Stimulated activated CD8-positive, alpha-beta memory T cell treated with anti-CD3 and anti-CD28 coated beads, Interleukin-15, amount 100 ng/mL, for 48 hours (primary cell): ENCODE measurements at places on chromosomes 4 and X.
A peak's percentile ranks its signal among the peaks of the same experiment; 100 is the strongest.

DNA sequence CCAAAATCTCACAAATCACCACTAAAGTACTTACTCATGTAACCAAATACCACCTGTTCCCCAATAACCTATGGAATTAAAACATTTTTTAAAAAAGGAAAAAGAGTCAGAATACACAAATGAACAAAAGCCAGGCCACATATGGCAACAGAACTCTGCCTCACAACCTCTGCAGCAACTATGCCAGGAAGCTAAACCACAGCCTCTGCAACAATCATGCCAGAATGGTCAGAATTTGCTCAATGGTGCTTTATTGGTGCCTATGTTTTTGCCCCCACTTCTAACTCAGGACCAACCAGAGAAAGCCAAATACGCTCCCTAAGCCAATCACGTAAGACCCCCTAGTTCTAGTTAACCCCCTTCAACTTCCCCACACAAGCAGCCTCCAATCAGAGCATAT lies 69.6 kb downstream of the HOPX start:
- no peak for DNase-seq

DNA sequence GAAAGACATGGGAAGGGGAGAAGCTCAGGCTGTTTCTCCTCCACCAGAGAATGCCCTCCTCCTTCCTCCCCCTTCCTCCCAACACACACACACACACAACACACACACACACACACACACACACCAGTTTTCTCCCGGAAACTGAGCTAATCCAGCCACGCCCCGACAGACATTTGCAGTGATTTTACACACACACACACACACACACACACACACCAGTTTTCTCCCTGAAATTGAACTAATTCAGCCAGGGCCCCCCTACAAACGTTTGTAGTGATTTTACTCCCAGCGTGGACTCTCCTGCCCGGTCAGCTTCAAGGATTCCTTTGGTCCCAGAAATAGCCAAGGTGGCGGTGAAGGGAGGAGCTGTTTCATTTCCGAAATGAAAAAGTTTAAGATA lies 32.9 kb upstream of the STX18 start:
- DNase-seq: no peak

GRCh38 chr4:83231620-83232076 lies 53.0 kb downstream of the COQ2 start:
- DNase-seq: no peak

DNA sequence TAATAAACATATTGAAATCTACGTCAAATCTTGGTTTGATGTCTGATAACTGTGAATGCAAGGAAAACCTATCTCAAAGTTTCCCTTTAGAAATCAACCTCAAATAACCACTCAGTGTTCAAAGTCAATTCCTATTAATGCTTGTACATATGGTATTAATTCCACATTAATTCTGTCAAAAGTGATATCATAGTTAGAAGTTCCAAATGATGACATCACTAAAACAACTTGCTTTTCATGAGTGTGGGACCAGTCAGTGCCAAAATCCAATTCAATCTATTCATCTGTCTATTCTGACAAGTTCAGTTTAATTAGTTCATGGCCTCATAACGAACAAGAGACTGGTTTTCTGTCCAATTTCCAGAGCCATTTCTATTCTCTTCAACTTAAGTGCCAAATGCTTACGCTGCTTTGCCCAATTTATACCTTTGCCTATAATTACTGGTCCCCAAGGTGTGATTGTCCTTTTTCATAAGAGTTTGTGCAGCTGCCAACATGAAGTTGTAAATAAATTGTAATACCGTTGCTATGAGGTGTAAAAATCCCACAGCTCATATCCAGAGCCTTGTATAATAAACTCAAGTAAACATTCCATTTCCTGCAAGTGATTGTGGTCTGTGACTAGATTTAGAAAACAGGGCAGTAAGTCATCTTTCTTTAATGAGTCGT lies 476.2 kb downstream of the RAB28 start:
- no peak for DNase-seq

- DNase-seq: peak; percentile 6
These were observed at the start of gene NPY1R for GRCh38 chr4:163332526-163333406. Gene NPY1R, minus strand, starts transcription at chr4:163332596. Its CDS starts 6,042 bp downstream, at chr4:163326554.

DNA sequence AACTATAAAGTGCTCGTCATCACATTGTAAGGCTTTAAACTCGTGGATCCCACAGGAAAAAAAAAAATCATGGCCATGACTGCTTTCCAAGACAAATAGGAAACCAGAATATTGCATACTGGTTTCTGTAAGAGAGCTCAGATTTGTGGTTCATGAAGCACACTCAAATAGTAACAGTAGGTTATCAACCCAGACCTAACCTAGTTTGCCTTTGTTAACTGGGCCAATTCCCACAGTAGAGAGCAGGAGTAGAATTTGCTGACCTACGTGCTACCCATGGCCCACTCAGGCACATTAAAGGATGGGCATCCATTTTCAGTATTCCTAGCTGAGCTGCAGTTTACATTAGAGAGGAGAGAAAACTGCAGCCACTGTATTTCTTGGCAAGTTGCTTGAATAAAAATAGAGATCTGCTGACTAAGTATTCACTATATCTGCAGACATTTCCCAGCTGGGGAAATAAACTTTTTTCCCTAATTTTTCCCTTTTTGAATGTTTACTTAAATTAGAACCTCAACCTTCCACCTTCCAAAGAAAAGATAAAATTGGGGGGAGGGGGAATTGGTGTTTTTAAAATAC lies 218.5 kb downstream of the SPANXN3 start:
- DNase-seq: no peak
